ENCODE measurements at places on chromosomes 4 and X. TPM values are rescaled to one million over a fixed set of nuclear protein-coding genes. Genes with fewer than 3 reads are reported as not detected.

DNA sequence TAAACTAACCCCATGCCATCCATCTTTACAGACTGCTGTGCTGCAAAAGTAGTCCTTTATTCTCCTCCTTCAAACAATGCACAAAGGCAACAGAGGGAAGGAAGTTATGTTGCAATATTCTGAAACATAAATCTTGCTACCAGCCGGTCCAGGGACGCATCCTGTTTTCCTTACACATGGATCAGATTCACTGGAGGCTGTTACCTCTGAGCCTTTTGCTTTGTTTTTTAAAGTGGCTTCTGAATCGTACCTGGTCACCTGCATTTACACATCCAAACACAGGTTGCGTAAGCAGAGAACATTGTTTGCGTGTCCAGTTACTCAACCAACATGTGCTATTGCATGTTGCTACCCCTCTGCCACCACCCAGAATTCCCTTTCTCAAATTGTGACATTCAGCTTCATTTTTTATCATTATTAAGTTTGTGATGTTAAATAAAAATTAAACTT lies 8.8 kb downstream of the PPARGC1A start:
- no peak for DNase-seq

DNA sequence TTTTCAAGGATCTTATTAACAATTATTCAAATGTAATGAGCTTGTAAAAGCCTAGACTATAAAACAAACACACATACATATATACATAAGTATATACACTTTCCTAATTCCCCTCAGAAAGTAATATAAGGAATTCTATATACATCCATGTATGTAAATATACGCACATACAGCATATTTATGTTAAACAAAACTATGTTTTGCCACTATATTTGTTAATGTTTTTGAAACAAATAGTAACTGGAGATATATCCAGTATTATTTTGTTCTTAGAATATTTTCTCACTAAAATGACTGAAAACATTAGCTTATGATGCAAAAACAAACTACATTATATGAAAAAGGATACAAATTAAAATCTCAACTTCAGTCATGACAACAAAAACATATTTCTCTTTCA lies 85.1 kb downstream of the FBXO8 start:
- DNase-seq, result no peak

The LEF1 gene
- 49.7 TPM for total RNA-seq

DNA sequence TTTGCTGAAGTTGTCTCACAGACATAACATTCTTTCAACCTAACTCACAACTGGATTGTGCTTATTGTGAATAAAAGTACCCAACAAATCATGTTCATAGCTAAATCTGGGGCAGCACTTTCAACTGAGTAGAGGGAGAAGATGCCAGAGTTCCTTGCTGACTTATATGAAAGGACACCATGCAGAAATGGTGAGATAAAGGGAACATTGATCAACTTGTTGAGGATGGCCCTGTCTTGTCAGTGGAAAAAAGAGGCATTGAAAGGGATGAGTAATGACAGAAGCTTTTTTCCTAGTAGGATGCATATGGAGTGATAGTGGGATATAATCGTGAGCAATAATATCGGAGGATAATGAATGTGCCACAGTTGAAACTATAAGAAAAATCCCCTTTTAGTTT lies 221.7 kb downstream of the ARHGAP24 start:
- DNase-seq, result no peak

GRCh38 chr4:37685823-37686372 lies 278 bp downstream of the RELL1 start:
- no peak for DNase-seq

DNA sequence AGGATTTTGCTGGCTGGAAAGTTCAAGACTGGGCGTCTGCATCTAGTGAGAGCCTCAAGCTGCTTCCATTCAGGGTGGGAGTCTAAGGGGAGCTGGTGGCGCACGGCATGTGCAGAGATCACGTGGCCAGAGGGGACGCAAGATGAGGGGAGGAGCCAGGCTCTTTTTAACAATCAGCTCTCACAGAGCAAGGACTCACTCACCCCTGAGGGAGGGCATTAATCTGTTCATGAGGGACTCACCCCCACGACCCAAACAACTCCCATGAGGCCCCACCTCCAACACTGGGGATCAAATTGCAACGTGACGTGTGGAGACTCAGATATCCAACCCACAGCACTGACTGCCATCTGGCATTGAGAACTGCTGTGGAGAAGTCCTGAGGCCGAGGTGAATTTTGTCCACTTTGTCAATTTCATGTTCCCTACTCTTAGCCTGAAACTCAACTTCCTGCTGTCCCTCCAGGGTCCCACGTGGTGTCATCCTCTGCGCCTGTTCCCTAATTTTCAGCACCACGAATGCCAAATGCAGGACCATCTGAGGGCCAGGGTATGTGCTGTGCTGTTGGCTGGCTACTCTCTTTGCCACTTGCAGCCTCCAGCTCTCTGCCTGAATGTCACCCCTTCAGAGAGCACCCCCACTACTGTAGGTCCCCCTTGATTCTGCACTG lies 5.6 kb downstream of the ZFP92 start:
- no peak for DNase-seq

- no peak for DNase-seq
Measured at GRCh38 chrX:135549519-135549918, 29.1 kb downstream of the INTS6L start.

- no peak for DNase-seq
Measured at GRCh38 chr4:10013722-10014121, 7.6 kb downstream of the SLC2A9 start.

DNA sequence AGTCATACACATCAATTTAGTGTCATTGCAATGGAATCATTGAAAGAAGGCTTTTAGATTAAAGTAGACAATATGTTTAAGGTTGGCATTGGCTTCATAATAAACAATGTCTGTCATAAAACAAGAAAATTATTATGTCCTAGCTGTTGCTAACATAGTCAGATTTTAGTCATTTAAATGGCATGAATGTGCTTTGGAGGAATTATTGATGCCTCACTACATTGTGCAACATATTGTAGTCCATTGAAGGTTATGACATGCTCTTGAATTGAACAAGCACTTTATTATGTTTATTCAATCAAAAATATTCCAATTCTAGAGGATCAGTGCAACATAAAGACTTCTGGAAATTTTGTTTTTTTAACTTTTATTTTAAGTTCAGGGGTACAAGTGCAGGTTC lies 489.8 kb upstream of the AMOT start:
- no peak for DNase-seq

DNA sequence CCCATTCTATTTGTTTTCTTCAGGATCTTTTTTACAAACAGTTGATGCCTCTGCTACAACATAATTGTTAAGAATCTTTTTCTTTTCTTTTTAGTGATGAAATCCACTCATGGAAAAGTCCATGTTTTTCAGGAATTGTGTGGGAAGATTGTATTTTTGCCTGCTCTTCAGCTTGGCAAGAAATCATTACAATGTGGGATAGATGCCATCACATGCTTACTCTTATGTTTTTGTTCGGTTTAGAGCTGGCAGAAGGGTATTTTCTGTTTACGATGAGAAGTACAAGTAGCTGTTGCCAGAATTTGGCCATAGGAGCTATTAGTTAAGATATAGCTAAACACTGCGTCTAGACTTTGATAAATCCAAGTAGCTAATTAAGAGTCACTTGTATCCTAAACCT lies 2585.3 kb downstream of the ARAP2 start:
- DNase-seq, result no peak

DNA sequence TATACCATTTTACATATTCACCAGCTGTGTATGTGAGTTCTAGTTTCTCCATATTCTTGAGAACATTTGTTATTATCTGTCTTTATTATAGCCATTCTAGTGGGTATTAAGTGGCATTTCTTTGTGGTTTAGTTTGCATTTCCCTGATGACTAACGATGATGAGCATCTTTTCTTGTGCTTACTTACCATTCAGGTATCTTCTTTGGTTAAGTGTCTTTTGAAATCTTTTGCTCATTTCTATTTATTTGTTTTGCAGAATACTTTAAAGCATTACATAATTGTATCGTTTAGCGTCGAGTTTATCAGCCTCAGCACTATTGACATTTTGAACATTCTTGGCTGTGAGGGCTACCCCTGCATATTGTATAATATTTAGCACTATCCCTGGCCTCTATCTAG lies 85.4 kb downstream of the FRMPD4 start:
- DNase-seq, result no peak

DNA sequence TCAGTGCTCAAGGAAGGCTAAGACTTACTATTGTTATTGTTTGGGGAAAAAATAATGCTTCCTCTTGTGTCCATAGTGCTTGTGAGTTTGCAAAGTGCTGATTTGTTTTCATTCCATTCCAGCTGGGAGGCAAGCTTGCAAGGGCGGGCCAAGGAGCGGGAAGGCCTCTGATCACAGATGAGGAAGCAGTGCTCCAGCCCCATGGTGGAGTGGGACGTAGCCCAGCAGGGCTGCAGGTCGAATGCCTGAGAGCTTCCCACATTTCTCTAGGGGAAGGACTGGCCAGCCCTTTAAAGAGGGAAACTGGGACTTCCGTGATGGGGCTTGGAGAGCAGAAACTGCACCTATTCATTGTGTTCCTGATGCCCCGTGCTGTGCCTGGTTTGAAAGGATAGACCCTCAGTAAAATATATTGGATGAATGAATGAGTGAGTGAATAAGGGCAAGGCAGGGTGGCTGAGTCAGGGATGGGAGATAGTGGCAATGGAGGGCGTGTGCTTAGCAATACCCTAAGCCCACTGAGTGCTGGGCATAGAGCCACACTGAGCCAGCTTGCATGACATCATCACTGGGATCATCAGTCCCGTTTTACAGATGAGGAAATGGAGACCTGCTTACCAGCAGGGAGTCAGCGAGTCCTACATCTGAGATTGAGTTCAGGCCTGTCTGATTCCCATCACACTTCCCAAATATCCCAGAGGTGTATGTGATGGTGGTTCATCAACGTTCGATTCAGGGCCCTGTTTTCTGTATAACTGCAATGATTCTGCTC lies 17.9 kb upstream of the NSG1 start:
- no peak for DNase-seq

DNA sequence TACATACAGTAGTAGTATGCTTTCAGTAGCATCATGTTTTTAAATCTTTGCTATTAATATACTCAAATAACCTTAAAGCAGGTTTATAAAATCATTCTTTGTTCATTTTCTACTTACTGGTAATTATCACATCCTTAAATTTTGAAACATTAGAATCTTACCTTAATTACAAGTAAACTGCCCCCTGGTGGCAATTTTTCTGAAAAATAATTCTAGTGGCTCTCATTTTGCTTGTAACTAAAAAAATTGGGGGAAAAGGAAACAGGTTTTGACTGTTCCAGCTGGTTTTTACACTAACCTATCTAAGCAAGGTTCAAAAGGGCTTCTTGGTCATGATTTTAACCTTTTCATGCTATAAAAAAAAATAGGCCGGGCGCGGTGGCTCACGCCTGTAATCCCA lies 18.5 kb upstream of the DCAF4L1 start:
- DNase-seq, result no peak

DNA sequence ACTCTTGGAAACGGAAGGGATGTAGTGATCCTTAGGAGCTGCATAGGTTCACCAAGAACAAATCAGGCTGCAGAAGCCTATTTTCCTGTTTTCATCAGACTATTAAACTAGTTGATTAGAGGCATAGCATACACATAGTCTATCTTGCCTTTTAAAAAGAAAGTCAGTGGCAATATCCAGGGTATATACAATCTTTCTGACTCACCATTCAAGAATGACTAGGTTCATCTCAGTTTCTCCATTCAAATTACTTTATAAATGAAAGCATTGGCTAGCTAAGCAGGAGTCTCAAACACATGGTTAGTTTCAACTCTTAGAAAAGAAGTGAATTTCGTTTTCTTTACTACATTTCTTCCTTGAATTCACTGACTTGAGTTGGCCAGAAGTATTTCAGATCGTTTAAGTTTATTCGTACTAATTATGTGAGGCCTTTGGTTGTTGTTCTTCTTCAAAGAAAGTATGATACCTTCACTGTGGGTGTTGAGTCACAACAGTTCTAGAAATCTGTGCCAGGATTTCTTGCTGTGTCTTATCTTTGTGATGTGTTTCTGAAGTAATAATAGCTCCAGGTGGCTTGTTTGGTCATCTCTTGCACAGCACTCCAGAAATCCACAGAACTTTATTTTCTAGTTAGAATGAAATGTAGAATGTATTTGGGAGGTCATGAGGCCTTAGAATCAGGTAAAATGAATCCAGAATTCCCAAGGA lies 88.2 kb downstream of the AWAT2 start:
- no peak for DNase-seq

Data from uterus (tissue), 4 donors.